WERI-Rb-1 (cell line): ENCODE measurements at places on chromosomes 5 and 9.

DNA sequence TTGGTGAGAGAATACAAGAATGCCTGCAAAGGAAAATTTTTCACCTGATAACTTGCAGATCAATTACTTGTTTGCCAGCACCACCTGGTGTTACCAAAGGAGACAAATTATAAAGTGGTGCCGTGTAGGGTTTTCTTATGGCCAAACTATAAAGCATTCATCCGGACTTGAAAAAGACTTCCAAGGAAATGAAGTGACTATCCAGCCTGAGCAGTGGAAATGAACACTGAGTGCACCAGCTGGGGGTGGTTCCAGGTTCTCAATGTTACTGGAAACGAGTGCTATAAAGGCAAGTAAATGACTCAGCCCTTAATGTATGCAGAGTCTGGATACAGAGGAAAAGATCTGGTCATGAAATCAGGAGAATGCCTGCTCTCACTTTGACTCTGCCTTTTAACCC lies 113.1 kb downstream of the DNAH5 start:
- DNase-seq, result no peak

GRCh38 chr9:88177371-88177770 lies 39.1 kb upstream of the SPATA31C2 start:
- DNase-seq, result no peak

DNA sequence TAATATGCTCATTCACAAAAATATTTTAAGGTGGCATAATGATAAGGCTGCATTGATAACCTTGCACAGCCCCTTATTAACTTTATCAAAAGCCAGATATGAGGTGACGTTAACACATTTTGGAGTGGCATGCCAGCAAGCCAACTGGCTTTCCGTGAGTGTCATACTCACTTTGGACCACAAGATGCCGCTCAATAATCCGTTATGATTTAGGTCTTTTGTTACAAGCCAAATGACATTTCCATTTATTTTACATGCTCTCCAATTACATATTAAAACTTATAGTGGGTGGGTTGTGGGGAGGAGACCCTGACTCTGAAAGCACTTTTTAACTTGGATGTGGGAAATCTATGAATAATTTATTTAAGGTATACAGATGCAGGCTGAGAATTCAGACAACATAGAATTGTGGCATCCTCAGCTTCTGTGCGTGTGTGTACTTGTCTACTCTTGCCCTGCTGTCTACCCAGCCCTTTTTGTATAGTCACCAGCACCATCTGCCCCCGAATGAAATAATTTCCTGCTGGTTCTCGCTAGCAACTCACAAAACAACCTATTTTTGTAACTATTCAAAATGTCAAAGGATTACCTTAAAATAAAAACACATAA lies 305.1 kb downstream of the PSAT1 start:
- DNase-seq, result peak; percentile 45

GRCh38 chr5:107342371-107342770 lies 328.4 kb downstream of the EFNA5 start:
- no peak for DNase-seq

DNA sequence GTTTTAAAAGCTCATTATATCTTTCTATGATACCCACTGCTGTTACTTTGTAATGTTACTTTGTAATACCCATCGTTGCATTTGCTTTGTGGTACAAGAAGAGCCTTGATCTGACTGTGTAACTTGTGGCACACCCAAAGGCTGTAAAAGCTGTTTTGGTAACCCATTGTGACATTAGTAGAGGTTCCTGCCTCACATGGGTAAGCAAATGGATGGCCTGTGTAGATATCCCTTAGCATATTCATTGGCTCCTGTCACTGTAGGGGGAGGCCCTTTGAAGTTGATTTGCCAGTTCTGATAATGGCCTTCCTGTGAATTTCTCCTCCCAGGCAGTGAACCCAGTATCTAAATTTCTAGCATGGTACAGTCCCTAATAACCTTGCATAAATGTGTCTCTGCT lies 15.7 kb downstream of the CDK20 start:
- no peak for DNase-seq

DNA sequence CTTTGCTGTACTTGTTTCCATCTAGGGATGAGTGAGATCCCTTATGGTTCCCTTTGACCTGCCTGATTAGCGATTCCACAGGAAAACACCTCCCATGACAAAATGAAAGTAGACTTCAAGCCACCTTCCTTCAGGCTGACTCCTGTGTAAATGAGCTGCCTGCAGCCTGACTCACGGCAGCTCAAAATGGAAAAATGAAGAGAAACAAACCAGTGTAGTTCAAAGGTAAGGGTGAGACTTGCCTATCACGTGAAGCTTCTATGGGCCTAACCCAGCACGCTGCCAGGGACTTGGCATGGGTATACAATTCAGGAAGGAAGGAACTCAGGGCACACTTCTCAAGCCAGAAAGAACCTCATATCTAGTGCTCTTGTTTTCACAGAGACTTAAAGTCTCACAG lies 110.1 kb upstream of the LRRTM2 start:
- DNase-seq, result no peak

DNA sequence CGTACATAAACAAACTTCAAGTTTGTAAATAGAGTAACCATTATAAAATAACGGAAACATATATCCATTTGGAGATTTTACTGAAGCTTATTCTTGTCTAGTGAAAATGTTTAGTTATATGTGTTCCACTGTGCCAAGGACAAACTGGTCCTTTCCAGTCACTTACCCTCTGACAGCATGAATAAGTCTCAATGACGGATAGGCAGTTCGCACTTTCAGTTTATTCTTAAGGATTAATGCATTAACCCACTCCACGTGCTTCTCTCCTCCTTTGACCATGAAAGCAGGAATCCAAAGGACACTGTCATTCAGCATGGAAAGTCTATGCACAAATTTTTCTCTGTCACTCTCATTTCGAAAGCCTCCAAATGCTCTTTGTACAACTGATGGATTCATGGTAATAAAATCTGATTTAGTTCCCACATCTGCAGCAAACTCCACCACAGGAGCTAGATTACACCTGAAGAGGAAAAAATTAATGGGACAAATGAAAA lies 47.1 kb downstream of the ST8SIA4 start:
- no peak for DNase-seq
